ENCODE measurements at places on chromosomes 7 and 10.

DNA sequence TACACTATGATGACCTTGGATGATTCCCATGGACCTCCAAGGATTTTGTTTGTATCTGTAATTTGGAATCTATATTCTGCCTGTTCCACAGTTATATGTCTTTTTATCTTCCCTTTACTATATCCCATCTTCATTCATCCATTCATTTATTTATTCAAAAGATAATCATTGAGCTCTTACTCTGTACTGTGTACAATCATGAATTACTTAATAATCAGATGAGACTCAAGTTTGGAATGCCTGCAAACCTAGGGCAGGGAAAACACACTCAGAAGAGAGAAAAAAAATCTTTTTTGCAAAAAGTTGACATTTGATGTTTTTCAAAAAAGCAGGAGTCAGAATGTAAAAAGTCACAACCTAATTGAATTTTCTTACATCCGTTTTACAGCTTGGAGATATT, 170.2 kb upstream of the GNAI1 start:
- no peak for DNase-seq

- DNase-seq, result no peak
Measured at GRCh38 chr10:48684792-48685623, at the start of gene WDFY4. TSS of gene WDFY4 (plus strand) at chr10:48684873. CDS start at chr10:48709733, 24,860 bp downstream.

- no peak for DNase-seq
Measured at GRCh38 chr7:130210181-130210935, 2.7 kb downstream of the SSMEM1 start.

DNA sequence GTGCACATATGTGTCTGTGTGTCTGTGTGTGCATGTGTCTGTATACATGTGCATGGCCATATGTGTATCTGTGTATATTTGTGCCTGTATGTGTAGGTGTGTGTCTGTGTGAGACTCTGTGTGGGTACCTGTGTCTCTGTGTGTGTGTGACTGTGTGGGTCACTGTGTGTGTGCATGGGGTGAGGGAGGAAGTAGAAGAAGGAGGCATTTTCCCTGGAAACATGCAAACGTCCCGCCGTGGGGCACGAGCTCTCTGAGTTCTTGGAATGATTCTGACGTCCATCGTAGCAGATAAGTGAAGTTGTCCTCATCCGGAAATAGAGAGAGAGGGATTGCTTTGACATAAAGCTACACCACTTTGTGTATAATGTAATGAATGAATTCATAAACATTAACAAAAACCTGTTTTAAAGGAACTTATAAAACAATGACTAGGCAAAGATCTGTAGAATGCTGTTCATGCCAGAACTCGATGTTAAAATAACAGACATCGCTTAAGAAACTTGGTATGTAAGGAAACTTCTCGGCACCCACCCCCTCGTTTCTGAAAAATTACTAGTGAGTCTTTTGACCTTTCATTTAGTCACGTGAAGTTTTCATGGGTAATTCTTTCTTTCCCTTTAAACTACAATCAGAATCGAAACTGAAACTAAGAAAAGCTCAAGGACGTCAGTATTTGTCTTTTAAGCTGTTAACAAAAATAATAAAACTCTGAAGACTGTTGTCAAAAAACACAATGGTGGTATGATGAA, 43.6 kb upstream of the KLF6 start:
- peak; percentile 46 for DNase-seq

DNA sequence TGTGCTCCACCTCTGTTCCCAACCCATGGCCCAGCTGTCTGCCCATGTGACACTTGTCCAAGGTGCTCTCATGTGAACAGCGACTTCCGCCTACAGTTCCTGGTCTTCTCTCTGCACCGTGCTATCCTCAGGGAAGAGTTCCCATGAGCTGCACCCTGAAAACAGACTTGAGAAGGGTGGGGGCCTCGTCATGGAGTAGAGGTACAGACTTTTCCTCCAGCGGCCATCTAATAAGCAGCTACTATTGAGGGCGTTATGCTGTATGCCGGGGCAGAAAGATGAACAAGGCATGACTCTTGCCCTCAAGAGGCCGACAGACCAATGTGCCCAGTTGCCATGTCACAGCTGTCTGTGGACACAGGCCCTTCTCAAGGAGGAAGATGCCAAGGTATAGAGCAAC, 25.4 kb upstream of the LYZL1 start:
- no peak for DNase-seq

DNA sequence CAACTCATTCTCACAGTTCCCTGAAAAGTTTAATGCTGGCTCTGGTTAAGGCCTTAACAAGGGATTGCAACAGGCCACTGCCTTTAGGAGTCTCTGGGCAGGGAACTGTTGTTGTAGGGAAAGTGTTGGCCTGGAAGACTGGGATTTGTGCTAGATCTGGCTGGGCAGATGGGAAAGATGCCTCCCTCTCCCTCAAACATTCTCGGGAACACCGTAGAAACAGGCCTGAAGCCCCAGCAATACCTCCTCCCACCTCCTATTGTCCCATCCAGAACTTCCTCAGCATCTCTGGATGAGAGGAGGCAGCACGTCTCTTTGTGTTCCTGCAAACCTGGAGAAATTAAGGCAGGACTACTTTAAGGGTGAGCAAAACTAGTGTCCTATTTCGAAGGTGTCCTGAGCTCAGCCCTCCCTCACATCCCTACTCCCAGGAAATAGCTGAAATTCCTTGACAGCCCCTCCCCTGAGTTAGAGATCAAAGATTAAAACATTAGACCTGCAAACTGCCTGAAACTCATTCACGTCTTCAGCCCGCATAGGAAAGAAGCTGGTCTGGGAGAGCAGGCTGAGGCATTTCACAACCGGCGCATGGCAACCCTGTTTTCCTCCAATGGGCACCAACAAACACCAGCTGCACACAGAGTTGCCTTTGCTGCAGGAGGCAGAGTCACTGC, 10.9 kb upstream of the MAP3K8 start:
- no peak for DNase-seq

DNA sequence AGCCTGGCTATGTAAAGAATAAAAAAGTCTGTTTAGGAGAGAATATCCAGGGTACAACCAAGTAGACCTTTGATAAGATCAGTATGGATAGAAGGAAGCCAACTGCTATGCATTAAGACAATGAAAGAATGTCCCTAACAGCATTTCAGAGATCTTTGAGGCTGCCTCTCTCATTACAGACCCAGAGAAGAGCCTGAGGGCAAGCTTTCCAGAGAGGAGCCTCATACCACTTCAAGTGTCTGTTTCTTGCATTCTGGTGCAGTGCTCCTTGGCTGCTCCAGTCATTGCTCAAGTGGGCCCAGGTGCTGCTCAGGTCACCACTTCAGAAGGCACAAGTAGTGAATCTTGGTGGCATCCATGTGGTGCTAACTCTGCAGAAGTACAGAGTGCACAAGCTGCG, 514.0 kb downstream of the PLXDC2 start:
- DNase-seq, result no peak

GRCh38 chr10:117725993-117726392, 183.4 kb downstream of the EMX2 start:
- DNase-seq, result no peak

DNA sequence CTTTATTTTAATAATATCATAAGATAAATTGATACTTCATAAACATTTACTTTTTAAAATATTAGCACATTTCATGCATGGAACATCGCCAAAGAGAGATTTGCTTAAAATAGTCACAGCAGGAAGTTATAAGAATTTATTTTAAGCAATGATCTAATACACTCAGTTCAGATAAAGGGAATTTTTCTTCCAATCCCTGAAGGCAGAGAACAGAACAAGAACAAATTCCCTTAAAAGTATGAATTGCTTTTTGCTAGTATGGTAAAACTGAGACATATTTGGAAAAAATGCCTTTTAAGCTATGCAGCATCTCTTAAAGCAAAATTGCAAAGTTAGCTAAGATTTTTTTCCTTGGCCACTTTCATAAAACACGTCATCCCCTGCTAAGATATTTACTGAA, 91.0 kb downstream of the SEMA3D start:
- no peak for DNase-seq

DNA sequence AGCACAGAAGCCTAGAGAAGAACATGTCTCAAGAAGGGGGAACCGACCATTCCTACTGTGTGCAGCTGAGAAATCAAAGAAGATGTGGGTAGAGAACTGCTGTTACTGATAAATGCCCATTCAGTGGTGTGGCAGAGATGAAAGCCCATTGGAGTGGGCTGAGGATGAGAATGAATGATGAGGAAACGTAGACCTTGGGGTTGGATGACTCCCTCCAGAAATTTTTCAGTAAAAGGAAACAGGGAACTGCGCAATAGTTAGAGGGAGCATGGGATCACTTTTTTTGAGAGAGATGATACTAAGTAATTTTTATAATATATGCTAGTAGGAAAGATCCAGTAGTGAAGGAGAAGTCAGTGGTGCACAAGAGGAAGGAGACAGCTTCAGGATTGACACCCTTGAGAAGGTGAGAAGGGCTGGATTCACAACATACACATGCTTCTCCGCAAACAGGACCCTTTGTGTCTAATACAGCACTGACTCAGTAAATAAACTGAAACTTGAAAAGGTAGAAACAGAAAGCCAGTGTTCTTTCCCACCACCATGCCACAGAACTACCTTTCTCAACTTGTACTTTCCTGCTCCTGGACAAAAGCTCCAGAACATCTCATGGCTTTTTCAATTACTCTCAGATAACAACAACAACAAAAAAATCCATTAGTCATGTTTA, 104.7 kb upstream of the IL6 start:
- DNase-seq, result no peak

DNA sequence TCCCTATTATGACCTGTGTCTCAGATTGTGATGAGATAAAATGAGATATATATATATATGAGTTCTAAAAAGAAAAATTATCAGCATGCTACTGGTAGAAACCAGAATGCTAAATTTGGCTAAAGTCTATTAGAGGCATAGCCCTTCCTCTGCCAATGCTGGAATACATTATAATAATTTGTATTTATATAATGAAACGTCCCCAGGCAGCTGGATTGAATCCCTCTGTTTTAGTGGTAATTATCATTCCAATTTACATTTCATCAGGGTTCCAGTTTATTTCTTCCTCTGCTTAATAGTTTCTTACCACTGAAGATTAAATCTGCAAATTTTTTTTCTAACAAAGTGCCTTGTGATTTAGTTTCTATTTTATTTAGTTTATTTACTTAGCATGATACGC, 71.8 kb upstream of the ABI1 start:
- no peak for DNase-seq

- DNase-seq, result no peak
Measured at GRCh38 chr7:70372768-70373515, 759.0 kb upstream of the GALNT17 start.

GRCh38 chr7:7653593-7654187, 13.1 kb downstream of the UMAD1 start:
- no peak for DNase-seq

DNA sequence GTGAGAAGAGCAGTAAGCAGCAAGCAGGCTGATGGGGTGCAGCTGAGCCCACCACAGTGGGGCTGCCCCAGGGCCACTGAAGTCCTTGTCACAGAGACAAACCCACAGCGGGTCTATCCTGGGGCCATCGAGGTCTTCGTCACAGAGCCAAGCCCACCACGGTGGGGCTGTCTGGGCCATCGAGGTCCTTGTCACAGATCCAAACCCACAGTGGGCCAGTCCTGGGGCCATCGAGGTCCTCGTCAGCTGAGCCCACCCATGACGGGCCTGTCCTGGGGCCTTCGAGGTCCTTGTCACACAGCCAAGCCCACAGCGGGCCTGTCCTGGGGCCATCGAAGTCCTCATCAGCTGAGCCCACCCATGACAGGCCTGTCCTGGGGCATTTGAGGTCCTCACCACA, 549.9 kb downstream of the DNAJB6 start:
- no peak for DNase-seq

- DNase-seq, result no peak
Measured at GRCh38 chr10:2658780-2659179, 408.6 kb upstream of the PFKP start.

DNA sequence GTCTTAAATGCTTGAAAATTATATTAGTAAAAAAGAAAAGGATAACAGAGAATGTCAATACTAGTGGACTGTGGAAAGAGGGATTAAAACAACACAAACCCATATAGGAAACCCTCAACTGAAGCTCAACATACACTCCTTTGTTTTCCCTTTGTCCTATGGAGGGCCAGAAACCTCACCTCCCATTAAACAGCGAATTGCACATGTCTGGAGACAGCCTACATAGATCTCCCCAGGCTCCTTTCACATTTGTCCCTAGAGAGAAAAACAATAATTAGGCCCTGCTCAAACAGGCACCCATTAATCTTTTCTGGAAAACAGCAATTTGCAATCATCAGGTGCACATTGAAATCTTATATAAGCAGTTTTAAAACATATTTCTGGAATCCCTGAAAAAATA, 87.6 kb upstream of the SEMA3D start:
- DNase-seq, result no peak

DNA sequence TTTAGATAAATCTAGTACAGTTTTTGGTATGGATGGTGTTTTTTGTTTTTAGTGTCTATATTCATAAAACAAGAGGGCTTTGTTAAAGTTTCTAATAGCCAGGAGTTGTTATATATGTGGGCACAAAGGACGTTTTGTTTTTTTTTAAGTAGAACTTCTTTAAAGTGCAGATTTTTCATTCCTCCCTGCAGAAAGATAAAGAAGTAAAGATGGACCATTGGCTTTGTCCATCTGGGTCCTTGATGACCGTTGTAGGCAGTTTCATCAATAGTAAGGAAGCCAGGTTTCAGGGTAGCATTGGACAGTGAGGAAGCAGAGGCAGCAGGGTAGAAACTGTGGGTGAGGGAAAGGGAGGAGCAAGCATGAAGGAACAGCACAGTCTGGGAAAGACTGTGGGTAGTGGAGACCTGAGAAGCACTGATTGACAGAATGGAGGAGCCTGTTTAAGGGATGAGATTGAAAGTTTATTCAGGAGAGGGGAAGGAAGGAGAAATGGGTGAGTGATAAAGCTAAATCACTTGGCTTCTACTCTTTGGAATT, 5.3 kb downstream of the CALU start:
- DNase-seq, result no peak

DNA sequence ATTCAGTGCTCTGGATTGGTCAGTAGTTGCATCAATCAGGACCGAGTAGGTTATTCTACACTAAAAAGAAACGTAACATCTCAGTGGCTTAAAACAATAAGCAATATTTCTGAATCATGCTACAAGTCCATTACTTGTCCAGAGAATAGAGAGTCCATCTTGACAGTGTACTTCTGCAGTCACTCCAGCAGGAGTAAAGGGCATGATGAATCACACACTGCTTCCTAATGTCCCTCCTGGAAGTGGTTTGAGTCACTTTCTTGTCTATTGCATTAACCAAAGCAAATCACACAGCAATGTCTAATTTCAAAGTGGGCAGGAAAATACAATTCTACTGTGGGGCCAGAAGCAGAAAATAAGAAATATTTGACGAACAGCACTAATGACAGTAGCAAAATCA, 124.8 kb downstream of the TSPAN12 start:
- no peak for DNase-seq

DNA sequence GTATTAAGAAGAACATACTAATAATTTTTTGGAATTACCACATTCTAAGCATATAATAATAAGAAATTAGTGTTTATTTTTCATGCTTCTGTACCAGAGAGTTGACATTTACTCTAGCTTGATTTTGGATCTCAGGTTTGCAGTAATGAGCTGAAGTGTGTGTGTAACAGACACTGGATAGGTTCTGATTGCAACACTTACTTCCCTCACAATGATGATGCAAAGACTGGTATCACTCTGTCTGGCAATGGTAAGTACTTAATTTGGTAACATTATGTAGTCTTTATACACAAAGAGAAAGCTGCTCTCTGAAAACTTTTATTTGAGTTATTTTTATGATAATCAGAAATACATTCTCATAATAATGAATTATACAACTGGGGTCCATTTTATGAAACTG, 54.1 kb downstream of the SRI start:
- DNase-seq, result no peak

- no peak for DNase-seq
Measured at GRCh38 chr7:112211348-112211907, 4.9 kb downstream of the ZNF277 start.

- no peak for DNase-seq
Measured at GRCh38 chr10:49296836-49297235, 2.1 kb upstream of the C10orf71 start.

Measured in naive thymus-derived CD8-positive, alpha-beta T cell (primary cell).